ENCODE measurements at places on chromosomes 2 and 18.

GRCh38 chr18:53261241-53261640, 921.2 kb downstream of the DCC start:
- no peak for DNase-seq

GRCh38 chr2:45771261-45771660, 119.8 kb downstream of the PRKCE start:
- no peak for DNase-seq

- no peak for DNase-seq
Measured at GRCh38 chr2:237833546-237833945, 25.9 kb upstream of the RAMP1 start.

GRCh38 chr2:238939074-238939473, 91.2 kb downstream of the TWIST2 start:
- DNase-seq = no peak

DNA sequence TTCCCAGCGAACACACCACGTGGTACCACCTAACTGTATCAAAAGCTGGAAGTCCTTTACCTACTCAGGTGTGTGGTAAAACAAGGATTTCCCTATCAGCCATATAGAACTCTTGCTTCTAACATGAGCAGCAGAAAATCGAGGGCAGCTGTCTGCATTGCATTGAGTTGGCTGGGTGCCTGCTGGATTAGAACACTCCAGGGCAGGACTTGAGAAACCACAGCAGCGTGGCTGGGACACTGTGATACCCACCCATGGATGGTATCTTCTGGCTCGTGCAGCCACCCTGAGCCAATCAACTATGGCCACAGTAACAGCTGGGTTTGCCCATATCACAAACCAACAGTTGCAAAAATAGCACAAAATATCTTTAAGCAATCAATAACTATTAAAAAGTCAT, 188.3 kb downstream of the FBXO15 start:
- no peak for DNase-seq

DNA sequence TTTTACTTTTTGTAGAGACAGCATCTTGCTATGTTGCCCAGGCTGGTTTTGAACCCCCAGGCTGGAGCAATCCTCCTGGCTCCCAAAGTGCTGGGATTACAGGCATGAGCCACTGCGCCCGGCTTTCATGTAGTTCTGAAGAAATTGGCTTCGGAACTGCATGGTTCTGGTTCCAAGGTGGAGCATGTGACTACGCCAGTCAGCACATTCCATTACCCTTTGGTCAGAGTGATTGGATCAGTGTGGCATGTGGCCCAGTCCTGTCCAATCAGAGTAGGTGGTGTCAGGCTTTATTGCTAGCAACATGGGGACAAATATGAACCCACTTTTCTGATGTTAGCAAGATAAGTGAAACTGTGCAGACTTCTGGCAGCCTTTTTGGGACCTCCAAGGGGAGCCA, 16.3 kb upstream of the ATOH8 start:
- DNase-seq = no peak

DNA sequence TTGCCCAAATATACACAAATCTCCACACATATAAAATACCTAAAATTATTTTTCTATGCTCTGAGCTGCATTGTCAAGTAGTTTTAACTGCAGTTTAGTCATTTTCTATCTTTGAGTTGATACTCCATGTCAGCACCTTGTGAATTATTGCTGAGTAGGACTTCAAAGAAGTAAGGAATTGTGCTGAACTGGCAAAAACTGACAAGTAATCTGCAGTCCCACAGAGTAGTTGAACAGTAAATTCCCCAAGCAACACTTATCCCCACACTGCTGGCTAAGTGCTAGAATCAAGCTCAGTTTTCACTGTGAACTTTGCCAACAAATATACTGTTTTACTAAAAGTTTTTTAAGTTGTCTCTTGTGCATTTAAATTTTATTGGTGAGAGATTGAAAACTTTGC, 141.8 kb upstream of the ST6GAL2 start:
- DNase-seq = no peak

DNA sequence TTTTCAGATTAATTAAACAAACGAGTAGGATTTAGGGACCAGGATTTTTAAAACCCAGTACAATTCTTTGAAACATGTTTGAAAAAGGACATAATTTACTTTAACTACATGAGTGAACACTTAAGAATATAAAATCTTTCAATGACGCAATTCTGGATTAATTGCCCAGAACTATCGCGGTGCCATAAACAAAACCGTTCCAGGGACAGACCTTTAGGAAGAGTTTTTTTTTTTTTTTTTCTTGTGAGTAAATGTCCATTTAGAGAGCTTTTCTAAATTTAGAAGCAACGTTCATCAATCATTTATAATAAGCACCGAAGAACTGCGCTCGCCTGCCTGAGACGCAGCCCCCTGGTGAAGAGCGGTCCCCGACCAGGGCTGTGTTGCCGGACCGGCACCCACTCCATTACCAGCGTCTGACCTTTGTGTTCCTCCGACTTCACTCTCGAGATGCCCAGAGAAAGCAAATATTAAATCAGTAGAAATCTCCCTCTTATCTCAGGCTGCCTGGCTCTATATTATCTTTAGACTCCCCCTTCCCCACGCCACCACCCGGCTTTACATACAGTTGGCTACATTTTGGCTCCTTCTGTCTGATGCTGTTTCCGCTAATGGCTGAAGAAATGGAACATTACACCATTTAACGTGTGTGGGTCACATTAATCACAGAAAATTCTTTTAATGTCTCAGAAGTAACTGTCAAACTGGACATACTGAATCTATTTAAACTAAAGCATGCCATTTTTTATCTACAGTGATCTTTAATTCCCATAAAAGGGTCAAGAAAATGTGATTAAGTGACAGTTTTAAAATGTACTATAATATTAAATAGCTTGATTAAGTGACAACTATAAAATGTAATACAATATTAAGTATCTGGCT, 364.0 kb upstream of the MEIS1 start:
- no peak for DNase-seq

DNA sequence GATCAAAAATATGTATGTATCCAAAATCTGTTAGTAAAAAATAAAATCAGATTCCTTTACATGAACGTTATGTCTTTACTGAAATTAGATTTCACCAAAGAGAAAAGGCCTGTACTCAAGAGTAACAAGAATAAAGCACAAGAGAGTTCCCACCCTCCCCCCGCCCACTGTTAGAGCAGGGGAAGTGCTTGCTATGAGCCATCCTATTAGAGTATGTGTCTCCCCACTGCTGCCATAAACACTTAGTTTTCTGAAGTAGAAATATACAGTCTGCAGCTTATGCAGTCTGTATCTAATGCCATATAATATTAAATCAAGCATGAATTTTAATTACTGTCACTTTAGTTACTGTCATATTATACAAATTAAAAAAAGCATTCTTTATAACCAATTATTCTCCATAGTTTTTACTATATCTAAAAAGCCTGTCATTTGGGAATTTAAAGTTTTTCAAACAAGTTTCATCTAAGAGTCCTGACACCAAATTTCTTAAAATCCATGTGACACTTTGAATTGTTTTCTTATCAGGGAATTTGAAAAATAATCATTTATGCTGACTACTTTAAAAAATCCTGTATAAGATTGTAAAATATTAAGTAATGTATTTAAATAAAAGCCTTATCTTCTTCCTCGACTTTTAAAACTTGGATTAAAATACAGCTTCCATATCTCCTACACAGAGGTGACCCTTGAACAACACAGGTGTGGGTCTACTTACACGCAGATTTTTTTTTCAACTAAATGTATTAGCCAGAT, 51.8 kb upstream of the GPR75 start:
- DNase-seq = no peak

- DNase-seq = no peak
Measured at GRCh38 chr2:67272195-67272594, 124.9 kb upstream of the ETAA1 start.

GRCh38 chr2:77161009-77161408, 361.2 kb downstream of the LRRTM4 start:
- no peak for DNase-seq

- no peak for DNase-seq
Measured at GRCh38 chr18:39909706-39910105, 2045.3 kb upstream of the PIK3C3 start.
